Upper lobe of left lung (tissue), 6 donors: ENCODE measurements at places on chromosomes 5 and 9. TPM values are rescaled to one million over a fixed set of nuclear protein-coding genes. Genes with fewer than 3 reads are reported as not detected.

CCDC152 gene
- total RNA-seq, result 0.43 TPM

- peaks cover 14% of the 10 kb centered on the region for H3K4me1 ChIP-seq
- no peak overlapping the region for H3K4me3 ChIP-seq
- no peak overlapping the region for H3K27ac ChIP-seq
- H3K36me3 ChIP-seq, result no peaks in the 10 kb centered on the region
- H3K27me3 ChIP-seq, result no peaks in the 10 kb centered on the region
Observed at GRCh38 chr5:61468483-61468865, 136.4 kb downstream of the ZSWIM6 start.

NFIB gene
- total RNA-seq, result 109 TPM

- H3K36me3 ChIP-seq, result no peaks in the 10 kb centered on the region
- no peaks in the 10 kb centered on the region for H3K4me1 ChIP-seq
- H3K4me3 ChIP-seq, result no peak overlapping the region
- no peaks in the 10 kb centered on the region for H3K27me3 ChIP-seq
- H3K27ac ChIP-seq, result no peak overlapping the region
- DNase-seq, result no peak
Observed at GRCh38 chr9:122446819-122447484, 30.8 kb downstream of the OR1J1 start.

ZFP37 gene
- 1.3 TPM for total RNA-seq

- no peaks in the 10 kb centered on the region for H3K36me3 ChIP-seq
- no peak for DNase-seq
- no peak overlapping the region for H3K27ac ChIP-seq
- H3K27me3 ChIP-seq, result no peaks in the 10 kb centered on the region
Observed at GRCh38 chr5:58490402-58491050, 709 bp upstream of the GAPT start.

OGN gene
- 5.4 TPM for total RNA-seq

DNA sequence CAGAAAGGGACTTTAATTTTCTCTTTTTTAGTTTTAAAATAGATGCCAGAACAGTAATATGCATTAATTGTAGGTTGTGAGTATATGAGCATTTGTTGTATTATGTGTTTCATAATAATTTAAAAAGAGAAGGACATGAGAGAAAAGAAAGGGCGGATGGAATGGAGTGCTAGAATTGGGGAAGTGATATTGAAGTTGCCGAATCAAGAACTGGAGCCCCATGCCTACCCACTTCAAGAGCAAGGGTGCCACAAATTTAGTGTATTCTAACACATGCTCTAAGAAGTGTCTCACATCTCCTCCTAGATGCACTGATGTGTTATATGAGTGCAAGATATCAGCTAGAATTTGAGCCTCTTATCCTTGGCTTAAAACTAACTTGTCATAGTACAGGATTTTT, 43.6 kb upstream of the FYB1 start:
- H3K36me3 ChIP-seq, result no peaks in the 10 kb centered on the region
- no peaks in the 10 kb centered on the region for H3K27me3 ChIP-seq
- no peak for DNase-seq
- H3K4me3 ChIP-seq, result no peak overlapping the region

MYMK gene
- total RNA-seq, result not detected

- H3K27ac ChIP-seq, result no peak overlapping the region
- no peaks in the 10 kb centered on the region for H3K27me3 ChIP-seq
- DNase-seq, result no peak
Observed at GRCh38 chr9:132319421-132320110, 35.2 kb downstream of the SETX start.

DNA sequence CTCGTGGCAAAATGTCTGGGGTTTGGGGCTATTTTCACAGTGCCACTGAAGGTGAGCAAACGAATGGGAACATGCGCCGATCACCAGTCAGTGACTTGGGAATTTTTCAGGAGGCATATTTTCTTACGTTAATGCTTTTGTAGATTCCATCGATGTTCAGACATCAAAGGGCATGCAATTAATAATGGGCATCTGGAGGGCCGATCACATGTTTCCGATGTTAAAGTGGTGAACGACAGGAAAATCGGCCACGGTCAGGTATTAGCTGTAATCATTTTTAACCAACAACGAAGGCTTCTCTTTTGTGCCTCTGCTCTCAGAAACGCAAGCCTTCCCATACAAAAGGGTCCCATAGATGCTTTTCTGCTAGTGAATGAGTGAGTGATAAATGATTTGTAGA, 155.0 kb upstream of the PITX1 start:
- DNase-seq, result no peak
- no peaks in the 10 kb centered on the region for H3K36me3 ChIP-seq
- H3K4me3 ChIP-seq, result no peak overlapping the region
- no peak overlapping the region for H3K27ac ChIP-seq

CAPSL gene
- total RNA-seq, result 6.7 TPM

DNA sequence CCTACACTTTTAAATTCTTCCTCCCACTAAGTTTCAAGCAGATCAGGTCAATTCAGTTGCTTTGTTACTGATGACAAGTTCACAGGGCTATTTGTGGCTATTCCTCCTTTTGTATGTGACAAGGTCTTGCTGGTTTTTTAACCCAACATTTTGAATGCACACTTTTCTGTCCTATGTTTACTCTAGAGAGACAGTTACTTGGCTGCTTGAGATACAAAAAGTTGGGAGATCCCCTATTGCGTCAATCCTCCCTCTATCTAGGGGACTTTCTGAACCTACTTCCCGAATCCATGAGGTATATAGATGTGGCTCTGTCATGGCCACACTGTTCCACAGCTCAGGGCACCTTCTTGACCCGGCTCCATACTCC, 386.7 kb downstream of the NTRK2 start:
- H3K4me1 ChIP-seq, result no peaks in the 10 kb centered on the region
- H3K4me3 ChIP-seq, result no peak overlapping the region
- H3K27me3 ChIP-seq, result no peaks in the 10 kb centered on the region
- H3K36me3 ChIP-seq, result no peaks in the 10 kb centered on the region

CARD6 gene
- total RNA-seq, result 17.6 TPM

- no peak overlapping the region for H3K27ac ChIP-seq
- no peaks in the 10 kb centered on the region for H3K27me3 ChIP-seq
- no peaks in the 10 kb centered on the region for H3K4me1 ChIP-seq
Observed at GRCh38 chr9:92655896-92656536, 13.9 kb downstream of the IPPK start.

PCDHB5 gene
- 1.8 TPM for total RNA-seq

DNA sequence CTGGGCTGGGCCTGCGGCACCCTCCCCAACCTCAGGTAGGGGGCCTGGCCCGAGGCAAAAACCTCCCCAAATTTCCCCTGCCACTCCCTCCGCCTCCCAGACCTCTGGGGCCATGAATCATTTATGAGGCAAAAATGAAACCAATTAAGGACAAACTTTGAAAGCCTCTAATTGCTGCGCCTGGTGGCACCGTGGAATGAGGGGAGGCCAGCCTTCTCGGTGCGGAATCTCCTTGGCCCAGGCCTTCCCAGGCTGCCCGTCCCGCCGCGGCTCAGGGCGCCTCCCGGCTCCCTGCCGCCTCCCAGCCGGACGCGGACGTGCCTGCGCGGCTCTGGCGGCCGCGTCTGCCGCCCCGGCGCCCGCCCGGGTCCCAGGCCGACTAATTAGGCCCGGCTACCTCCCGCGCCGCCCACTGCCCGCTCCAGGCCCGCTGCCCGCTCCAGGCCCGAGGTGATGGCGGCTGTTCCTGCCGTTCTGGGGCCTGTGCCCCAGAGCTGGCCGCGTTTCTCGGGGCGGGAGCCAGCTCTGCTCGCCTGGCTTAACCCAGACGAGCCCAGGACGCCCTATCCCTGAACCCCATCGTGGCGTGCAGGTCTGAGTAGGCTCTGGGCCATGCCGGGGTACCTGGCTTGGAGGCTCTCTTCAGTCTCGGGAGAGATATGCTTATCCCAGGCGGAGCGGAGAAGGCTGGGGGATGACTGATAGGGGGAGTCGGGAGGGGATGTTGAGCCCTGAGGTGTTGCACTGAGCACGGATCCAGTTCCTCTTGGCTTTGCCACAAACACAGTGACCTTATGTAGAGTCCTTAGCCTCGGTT, 20.1 kb downstream of the CXXC5 start:
- peak overlapping the region; percentile 83 for H3K27ac ChIP-seq
- H3K4me1 ChIP-seq, result peaks cover 60% of the 10 kb centered on the region
- H3K36me3 ChIP-seq, result no peaks in the 10 kb centered on the region

- H3K4me3 ChIP-seq, result no peak overlapping the region
- no peaks in the 10 kb centered on the region for H3K36me3 ChIP-seq
- no peak for DNase-seq
- no peaks in the 10 kb centered on the region for H3K4me1 ChIP-seq
- H3K27ac ChIP-seq, result no peak overlapping the region
Observed at GRCh38 chr5:54778783-54779182, 206.6 kb downstream of the ESM1 start.

DNA sequence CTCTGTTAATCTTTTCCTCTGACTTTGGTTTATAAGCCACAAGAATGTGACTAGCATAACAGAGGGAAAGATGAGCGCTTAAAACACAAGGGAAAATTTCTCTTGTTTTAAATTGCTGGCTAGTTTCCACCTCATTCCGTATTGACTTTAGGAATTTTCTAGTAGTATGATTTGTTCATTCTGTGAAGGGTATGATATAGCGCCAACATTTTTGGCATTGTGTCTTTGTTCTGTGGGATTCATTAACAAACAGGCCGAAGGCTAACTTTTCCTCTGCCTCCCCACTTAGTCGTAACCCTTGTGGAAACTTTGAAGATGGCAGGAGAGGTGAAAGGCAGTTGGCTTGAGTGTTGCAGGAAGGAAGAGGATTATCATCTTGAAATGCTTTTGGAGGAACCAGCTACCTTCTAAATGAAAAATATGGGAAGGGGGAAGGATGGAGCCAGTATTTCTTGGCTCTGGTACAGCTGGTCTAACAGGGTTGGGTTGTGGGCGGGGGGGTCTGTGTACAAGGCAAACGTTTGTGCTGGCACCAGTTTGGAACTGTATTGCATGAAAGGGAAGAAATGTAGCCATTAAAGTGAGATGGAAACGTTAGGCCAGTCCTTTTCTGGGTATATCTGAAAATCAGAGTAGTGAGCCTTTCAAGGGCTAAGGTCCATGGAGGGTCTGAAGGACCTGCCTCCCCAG, 21.5 kb upstream of the DMRT2 start:
- no peaks in the 10 kb centered on the region for H3K27me3 ChIP-seq
- H3K36me3 ChIP-seq, result no peaks in the 10 kb centered on the region
- H3K4me1 ChIP-seq, result no peaks in the 10 kb centered on the region
- no peak overlapping the region for H3K4me3 ChIP-seq
- no peak for DNase-seq

GRCh38 chr5:56357426-56357825, 124.3 kb upstream of the ANKRD55 start:
- peaks cover 4% of the 10 kb centered on the region for H3K4me1 ChIP-seq
- no peaks in the 10 kb centered on the region for H3K27me3 ChIP-seq
- no peak for DNase-seq
- H3K27ac ChIP-seq, result no peak overlapping the region

- H3K36me3 ChIP-seq, result peaks cover 32% of the 10 kb centered on the region
- no peak for DNase-seq
- no peaks in the 10 kb centered on the region for H3K4me1 ChIP-seq
- H3K27me3 ChIP-seq, result no peaks in the 10 kb centered on the region
- H3K4me3 ChIP-seq, result no peak overlapping the region
Observed at GRCh38 chr9:113176803-113177202, 26.0 kb downstream of the SLC31A2 start.

CXCL14 gene
- not detected for total RNA-seq

DNA sequence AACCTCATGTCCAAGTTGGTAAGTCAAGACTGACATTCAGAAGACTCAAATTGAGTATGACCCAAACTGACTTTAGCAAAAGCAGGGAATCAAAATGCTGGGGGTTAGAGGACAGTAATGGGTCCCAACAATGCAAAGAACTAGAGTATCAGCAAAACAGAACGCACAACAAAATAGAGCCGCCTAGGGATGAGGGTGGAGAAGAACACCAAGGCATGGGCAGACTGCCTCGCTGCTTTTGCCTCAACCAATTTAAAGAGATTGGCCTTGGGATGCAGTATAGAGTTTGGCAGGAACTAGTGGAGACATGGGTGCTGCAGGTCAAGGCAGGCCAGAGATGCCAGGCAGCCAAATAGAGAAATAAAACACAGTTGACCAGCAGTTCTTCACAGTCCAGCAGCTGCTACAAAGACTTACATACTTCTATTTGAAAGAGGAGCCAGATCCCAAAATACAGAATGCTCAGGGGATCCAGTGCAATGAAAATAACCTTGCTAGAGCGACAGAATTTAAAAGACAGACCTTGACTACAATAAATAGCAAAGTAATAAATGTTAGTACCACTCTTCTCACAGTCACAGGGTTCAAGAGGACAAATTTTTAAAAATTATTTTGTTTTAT, 83.9 kb upstream of the NIPBL start:
- H3K27me3 ChIP-seq, result no peaks in the 10 kb centered on the region
- no peaks in the 10 kb centered on the region for H3K36me3 ChIP-seq
- no peak overlapping the region for H3K27ac ChIP-seq
- DNase-seq, result no peak
- no peak overlapping the region for H3K4me3 ChIP-seq

IRX1 gene
- 23.0 TPM for total RNA-seq

CCDC192 gene
- total RNA-seq, result not detected

SH3RF2 gene
- 9.2 TPM for total RNA-seq

GRCh38 chr9:120418315-120418714, 161.7 kb downstream of the CDK5RAP2 start:
- no peak overlapping the region for H3K27ac ChIP-seq
- DNase-seq, result no peak
- H3K36me3 ChIP-seq, result peaks cover 12% of the 10 kb centered on the region
- H3K4me1 ChIP-seq, result no peaks in the 10 kb centered on the region
- H3K4me3 ChIP-seq, result no peak overlapping the region

DNA sequence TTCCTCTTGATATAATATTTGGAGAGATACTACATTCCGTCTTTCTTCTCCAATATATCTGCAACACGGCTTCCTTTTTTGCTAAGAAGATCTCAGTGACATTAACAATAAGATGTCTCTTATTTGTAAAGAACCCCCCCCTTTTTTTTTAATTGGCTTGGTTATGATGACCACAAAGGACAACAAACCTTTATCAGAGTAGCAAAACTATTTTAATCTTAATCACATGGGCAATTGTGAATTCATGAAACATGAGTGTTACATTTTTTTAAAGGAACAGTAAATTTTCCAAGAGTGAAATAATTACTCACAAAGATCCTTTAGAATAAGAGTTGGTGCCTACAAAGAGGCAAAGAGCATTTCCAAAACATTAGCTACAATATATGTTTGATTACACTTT, 554.1 kb downstream of the MAT2B start:
- H3K27ac ChIP-seq, result no peak overlapping the region
- DNase-seq, result no peak
- H3K27me3 ChIP-seq, result no peaks in the 10 kb centered on the region

DNA sequence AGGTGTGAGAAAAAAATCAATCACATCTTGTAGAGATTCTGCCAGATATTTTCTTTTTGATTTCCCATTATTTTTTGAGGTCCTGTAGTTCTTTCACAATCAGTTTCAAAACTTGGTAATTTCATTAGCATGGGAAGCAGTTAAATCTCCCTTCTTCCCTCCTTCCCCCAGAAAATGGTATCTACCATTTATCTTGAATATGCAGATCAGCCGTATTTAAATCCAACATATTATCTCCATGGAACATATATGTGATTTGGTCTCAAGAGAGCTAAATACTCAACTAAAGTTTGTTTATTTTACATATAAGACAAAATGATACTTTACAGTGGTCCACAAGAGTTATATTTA, 1034.8 kb downstream of the CDH12 start:
- H3K27me3 ChIP-seq, result no peaks in the 10 kb centered on the region
- DNase-seq, result no peak
- H3K27ac ChIP-seq, result no peak overlapping the region
- peak overlapping the region; percentile 9 for H3K4me3 ChIP-seq
- H3K4me1 ChIP-seq, result no peaks in the 10 kb centered on the region
- no peaks in the 10 kb centered on the region for H3K36me3 ChIP-seq

LCN15 gene
- total RNA-seq, result not detected
